ENCODE measurements at places on chromosomes 16 and 17. TPM values are rescaled to one million over a fixed set of nuclear protein-coding genes. Genes with fewer than 3 reads are reported as not detected.

GRCh38 chr17:29376667-29377270 is 13.4 kb upstream of the TAOK1 start:
- DNase-seq, result peak; percentile 91

GRCh38 chr16:30030011-30030685 is 923 bp downstream of the TLCD3B start:
- DNase-seq, result no peak

DNA sequence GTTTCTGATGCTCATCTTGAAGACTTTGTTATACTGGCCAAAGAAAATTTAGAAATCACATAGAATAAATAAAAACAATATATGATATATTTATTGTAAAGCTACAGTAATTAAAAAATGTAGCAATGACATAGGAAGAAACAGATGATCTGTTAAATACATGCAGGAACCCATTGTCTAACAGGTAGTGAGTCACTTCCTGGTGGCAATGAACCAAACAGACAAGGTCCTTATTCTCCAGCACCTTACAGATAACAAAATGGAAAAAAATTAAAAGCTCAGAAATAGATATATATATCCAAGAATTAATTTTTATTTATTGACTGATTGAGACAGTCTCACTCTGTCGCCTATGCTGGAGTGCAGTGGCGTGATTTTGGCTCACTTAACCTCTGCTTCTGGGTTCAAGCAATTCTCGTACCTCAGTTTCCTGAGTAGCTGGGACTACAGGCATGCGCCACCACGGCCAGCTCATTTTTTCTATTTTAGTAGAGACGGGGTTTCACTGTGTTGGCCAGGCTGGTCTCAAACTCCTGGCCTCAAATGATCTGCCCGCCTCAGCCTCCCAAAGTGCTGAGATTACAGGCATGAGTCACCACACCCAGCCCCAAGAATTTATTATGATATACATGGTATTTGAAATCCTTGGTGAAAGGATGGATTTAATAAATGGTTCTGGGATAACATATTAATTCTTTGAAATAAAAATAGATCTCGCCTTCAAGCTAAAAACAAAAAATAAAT is 7.5 kb downstream of the NETO2 start:
- no peak for DNase-seq

- no peak for DNase-seq
Observed at GRCh38 chr17:80246266-80246681, 14.4 kb upstream of the RNF213 start.

DNA sequence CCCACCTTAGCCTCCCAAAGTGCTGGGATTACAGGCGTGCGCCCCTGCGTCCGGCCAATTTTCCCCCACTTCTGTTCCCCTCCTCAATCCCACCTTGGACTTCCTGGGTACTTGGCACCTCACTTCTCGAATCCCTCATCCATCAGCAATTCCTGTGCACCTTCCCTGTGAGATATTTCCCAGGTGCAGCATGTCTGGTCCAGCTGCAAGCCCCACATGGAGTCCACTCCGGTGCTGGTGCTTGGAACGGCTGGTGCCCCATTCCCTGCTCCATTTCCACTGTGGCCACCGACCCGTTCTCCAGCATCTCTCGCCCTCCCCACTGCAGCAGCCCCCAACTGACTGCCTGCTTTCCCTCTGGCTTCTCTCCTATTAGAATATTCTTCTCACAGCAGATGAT is 35.3 kb downstream of the NOL11 start:
- no peak for DNase-seq

DNA sequence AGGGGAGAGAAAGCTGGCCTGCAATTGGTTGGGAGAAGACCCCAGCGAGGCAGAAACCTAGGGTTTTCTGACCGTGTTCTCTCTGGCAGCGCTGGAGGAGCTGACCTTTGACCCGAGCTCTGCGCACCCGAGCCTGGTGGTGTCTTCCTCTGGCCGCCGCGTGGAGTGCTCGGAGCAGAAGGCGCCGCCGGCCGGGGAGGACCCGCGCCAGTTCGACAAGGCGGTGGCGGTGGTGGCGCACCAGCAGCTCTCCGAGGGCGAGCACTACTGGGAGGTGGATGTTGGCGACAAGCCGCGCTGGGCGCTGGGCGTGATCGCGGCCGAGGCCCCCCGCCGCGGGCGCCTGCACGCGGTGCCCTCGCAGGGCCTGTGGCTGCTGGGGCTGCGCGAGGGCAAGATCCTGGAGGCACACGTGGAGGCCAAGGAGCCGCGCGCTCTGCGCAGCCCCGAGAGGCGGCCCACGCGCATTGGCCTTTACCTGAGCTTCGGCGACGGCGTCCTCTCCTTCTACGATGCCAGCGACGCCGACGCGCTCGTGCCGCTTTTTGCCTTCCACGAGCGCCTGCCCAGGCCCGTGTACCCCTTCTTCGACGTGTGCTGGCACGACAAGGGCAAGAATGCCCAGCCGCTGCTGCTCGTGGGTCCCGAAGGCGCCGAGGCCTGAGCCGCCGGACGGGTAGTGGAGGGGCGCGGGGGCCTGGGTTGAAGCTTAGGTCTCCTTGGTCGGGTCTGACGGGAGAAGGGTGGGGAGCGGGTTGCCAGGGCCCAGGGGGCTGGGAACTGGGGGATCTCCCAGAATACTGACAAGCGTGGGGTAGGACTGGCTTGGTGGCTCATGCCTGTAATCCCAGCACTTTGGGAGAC is 7.4 kb upstream of the PYDC1 start:
- DNase-seq, result no peak

- DNase-seq, result peak; percentile 91
Observed at GRCh38 chr17:13346996-13347762, 254.6 kb downstream of the HS3ST3A1 start.

GRCh38 chr17:75338335-75338734 is 49.1 kb upstream of the SLC25A19 start:
- no peak for DNase-seq

DNA sequence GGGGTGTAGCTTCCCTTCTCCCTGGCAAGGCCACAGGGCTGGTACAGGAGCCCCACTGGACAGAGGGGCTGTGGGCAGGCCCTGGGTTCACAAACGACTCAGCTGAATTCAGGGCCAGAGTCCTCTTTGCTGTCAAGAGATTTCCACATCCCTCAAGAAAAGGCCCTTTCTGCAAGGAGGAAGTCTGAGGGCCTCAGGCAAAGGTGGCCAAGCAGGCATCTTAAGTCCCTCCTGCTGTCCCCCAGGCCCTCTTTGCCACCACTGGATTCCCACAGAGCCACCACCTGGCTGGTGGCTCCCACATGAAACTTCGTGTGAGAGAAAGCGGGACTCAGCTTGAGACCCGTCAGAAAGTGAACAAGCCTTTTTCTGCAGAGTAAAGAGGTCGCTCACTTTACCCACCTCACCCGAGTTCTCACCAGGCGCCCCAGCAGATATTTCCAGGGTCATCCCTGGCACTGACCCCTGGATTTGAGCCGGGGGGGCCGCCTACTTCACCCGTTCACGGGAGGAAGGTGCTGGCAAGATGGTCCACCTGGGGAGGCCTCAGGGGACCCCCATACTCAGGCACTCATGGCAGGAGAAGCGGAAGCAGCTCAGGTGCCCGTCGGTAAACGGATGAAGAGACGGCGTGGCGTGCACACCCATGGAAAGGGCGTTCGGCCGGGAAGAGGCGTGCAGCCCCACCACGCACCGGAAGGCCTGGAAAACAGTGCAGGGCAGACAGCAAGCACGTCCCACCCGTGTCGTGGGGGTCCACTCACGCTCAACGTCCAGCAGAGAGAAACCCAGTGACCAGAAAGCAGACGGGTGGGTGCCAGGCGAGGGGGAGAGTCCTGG is 3.6 kb downstream of the RNF166 start:
- no peak for DNase-seq

GRCh38 chr16:81179219-81179618 is 59.3 kb upstream of the BCO1 start:
- no peak for DNase-seq

DNA sequence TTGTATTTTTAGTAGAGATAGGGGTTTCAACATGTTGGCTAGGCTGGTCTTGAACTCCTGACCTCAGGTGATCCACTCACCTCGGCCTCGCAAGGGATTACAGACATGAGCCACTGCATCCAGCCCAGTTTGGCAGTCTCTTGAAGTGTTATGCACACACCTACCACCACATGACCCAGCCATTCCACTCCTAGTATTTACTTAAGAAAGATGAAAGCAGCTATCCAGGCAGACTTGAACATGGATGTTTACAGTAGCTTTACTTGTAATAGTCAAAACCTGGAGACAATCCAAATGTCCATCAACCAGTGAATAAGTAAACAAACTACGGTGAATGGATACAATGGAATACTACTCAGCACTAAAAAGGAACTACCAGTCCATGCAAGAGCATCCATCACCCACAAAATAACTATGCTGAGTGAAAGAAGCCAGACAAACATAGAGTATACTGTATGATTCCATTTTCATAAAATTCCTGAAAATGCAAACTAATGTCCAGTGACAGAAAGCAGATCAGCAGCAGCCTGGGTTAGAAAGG is 37.8 kb upstream of the RASD1 start:
- no peak for DNase-seq

DNA sequence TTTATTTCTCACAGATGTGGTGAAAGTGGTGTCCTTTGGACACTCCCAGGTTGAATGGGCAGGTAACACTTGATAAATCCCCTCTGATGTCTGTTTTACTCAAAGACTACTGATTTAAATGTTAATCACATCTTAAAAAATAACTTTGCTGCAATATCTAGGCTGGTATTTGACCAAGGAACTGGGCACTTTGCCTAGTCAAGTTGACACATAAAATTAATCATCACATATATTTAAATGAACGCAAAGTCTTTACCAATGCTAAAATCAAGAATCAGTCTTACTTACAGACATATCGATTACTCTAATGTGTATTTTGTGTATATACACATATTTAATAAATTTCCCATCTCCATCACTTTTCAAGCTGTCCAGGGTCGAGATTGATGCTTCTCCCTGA is 7.0 kb downstream of the MT2A start:
- peak; percentile 31 for DNase-seq

DNA sequence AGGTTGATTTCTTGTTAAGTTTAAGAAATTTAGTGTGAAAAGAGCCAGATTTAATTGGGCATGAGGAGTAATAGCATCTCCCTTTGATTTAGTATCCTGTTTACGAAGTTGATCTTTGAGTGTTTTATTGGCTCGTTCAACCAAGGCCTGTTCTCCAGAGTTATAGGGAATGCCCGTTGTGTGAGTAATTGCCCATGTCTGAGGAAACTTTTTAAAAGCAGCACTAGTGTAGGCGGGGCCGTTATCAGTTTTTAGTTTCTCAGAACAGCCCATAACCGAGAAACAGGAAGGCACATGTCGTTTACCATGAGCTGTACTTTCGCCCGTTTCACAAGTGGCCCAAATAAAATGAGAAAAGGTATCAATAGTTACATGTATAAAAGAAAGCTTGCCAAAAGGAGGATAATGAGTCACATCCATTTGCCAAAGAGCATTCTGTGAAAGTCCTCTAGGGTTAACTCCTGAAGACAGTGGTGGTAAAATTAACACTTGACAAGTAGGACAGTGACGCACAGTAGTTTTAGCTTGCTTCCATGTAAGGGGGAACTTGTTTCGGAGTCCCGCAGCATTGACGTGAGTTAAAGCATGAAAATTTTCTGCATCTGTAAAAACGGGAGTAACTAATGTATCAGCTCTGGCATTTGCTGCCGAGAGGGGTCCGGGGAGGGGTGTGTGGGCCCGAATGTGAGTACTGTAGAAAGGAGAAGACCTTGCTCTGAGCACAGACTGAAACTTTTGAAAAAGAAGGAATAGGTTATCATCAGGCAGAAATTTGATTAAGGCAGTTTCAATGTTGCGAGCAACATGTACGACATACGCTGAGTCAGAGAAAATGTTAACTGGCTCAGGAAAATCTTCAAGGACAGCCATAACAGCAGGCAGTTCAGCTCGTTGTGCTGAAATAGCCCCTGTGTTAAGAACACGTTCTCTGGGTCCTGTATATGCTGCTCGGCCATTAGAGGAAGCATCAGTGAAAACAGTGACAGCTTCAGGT is 18.5 kb upstream of the KCTD5 start:
- no peak for DNase-seq

- DNase-seq, result no peak
Observed at GRCh38 chr16:79156761-79157160, 443.8 kb downstream of the MAF start.

DNA sequence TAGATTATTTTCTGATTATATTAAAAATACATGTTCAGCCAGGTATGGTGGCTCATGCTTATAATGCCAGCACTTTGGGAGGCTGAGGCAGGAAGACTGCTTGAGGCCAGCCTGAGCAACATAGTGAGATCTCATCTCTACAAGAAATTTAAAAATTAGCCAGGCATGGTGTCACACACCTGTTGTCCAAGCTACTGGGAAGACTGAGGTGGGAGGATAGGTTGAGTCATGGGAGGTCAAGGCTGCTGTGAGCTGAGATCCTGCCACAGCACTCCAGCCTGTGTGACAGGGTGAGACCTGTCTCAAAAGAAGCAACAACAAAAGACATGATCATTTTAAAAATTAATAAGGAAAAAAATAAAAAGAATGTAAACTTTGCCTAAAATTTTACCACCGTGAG is 40.7 kb downstream of the PRAC1 start:
- DNase-seq, result no peak

DNA sequence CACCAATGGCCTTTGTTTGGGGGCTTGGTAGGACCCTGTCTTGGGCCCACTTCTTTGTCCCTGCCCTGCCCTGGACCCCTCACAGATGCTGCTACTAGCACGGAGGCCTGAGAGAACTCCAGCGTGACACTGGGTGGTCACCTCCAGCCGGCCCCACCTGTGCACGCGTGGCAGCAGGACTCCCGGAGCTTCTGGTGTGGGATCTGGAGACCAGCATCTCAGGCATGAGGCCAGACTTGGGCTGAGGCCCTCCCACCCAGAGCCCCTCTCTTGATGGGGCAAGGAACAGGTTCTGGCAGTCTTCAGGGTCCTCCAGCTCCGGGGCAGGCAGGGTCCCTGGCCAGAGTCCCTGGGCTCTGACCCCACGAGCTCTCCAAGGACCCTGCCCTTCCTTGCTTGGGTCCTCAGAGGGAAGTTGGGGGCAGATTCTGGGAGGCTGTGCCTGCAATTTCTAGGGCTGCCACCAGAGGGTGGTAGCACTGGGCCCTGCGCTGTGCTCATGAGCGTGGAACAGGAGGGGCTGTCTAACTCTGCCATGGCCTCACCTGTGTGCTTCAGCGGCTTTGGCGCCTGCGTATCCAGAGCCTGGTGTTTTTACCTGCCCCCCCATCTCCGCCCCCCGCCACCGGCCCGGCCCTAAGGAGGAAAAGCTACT is 3.1 kb upstream of the BAIAP3 start:
- DNase-seq, result no peak

Gene KCNAB3
- total RNA-seq, result 1.8 TPM

Gene CTF1
- total RNA-seq, result 5.0 TPM

Gene PRSS8
- total RNA-seq, result 11.6 TPM

Gene HOXB2
- total RNA-seq, result 114 TPM

Gene ELMO3
- 0.28 TPM for total RNA-seq

Gene TMEM235
- 2.0 TPM for total RNA-seq

Gene NLRC5
- total RNA-seq, result 0.18 TPM

Gene WFIKKN1
- total RNA-seq, result 85.8 TPM

Measured in cardiac muscle cell (in vitro differentiated cells and primary cell).